Activated naive CD8-positive, alpha-beta T cell treated with anti-CD3 and anti-CD28 coated beads, Interleukin-2, amount 10 ng/mL, durations not matched to agents 7 days and 5 days (primary cell): ENCODE measurements at places on chromosomes 1 and 21. TPM values are rescaled to one million over a fixed set of nuclear protein-coding genes. Genes with fewer than 3 reads are reported as not detected.

Gene NTPCR
- 26.2 TPM for total RNA-seq

Gene NTMT2
- total RNA-seq: not detected

Gene SYPL2
- total RNA-seq: not detected

Gene FCGR1A
- 0.48 TPM for total RNA-seq

Gene DHRS3
- 105 TPM for total RNA-seq
